ENCODE measurements at places on chromosomes 7 and 10. TPM values are rescaled to one million over a fixed set of nuclear protein-coding genes. Genes with fewer than 3 reads are reported as not detected.

DNA sequence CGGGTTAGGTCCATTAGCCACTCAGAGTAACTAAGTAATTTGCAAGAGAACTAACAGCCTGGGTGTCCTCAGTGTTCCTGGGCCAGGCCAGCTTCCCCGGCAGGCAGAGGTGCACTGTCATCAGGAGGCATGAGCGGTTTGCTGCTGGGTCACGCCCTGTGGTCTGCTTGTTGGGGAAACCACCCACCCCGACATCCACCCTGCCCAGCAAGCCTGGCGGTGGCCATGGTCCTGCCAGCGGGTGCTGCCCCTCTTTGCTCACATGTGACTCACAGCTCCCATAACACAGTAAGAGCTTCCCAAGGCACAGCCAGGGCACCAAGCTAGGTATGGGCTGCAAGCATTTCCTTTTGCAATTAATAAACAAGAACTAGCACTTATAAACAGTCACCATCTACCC lies 75.9 kb downstream of the RGS10 start:
- DNase-seq = no peak
- no peak overlapping the region for H3K4me3 ChIP-seq
- H3K4me1 ChIP-seq = no peaks in the 10 kb centered on the region

DNA sequence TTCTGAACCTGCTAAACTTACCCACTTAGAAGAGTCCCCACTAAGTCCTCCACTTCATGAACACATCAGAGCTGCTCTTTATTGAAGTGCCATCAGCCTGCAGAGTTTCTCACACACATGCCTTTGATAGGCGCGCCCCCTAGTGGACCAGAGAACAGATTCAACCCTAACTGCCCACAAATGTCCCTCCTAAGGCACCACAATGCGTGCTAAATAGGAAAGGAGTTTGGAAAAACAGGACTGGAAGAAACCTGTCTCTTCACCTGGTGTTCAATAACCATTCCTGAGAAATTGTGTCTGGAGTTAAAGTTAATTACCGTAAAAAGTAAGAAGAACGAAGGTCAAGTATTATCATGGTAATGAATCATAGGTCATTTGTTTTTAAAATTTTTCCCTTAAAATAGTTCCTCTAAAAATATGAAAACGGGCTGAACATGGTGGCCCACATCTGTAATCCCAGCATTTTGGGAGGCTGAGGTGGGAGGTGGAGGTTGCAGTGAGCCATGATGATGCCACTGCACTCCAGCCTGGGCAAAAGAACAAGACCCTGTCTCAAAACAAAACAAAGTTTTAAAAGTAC lies 249.7 kb downstream of the ELMO1 start:
- H3K27me3 ChIP-seq = no peaks in the 10 kb centered on the region
- no peaks in the 10 kb centered on the region for H3K36me3 ChIP-seq
- H3K4me3 ChIP-seq = no peak overlapping the region
- peaks cover 3% of the 10 kb centered on the region for H3K4me1 ChIP-seq
- peak; percentile 85 for DNase-seq

- no peak for DNase-seq
- peak overlapping the region; percentile 5 for H3K27ac ChIP-seq
- no peaks in the 10 kb centered on the region for H3K36me3 ChIP-seq
- peak overlapping the region; percentile 41 for H3K4me3 ChIP-seq
- H3K4me1 ChIP-seq = no peaks in the 10 kb centered on the region
These were observed 39.6 kb downstream of the TET1 start for GRCh38 chr10:68599771-68600040.

SFMBT2 gene
- total RNA-seq = 2.3 TPM

DNA sequence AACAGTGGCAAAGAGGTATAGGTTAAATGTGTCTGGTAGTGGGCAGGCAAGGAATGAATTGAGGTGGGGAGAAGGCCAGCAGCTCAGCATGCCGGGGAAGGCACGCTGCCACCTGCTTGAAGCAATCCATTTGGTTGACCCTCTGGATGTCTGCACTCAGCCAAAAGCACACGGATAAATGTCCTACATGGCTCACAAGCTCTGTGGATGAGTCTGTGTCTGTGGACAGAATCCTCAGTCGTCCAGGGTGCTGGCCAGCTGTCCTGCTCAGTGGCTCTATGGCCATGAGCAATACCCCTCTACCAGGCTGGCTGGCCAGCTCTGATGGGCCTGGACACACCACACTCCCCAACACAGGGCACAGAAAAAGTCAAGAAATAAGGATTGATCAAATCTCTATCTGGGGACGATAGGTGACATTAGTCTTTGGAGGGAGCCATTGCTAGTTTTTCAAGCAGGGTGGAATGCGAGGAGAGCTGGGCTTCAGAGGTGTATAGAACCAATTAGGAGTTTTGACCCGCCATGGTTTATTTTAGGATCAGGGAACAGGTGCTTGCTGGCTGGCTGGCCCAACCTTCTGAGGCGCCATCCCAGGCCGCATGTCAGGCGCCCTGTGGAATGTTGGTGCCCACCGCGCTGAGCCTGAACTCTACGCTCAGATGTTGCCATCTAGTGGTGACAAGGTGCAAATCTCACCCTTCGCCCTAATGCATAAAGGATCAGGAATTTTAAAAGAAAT lies 493.4 kb downstream of the TNS3 start:
- H3K36me3 ChIP-seq = no peaks in the 10 kb centered on the region
- H3K27me3 ChIP-seq = no peaks in the 10 kb centered on the region
- no peak overlapping the region for H3K27ac ChIP-seq
- peak; percentile 37 for DNase-seq
- no peak overlapping the region for H3K4me3 ChIP-seq

- H3K4me3 ChIP-seq = no peak overlapping the region
- no peak overlapping the region for H3K27ac ChIP-seq
- DNase-seq = no peak
- no peaks in the 10 kb centered on the region for H3K36me3 ChIP-seq
- no peaks in the 10 kb centered on the region for H3K4me1 ChIP-seq
These were observed 125.3 kb downstream of the CHN2 start for GRCh38 chr7:29319719-29320521.

GRCh38 chr10:8049865-8050555 lies 4.5 kb upstream of the GATA3 start:
- peak overlapping the region; percentile 30 for H3K4me3 ChIP-seq
- DNase-seq = no peak
- H3K4me1 ChIP-seq = peaks cover 23% of the 10 kb centered on the region
- H3K27me3 ChIP-seq = peaks cover 95% of the 10 kb centered on the region
- no peaks in the 10 kb centered on the region for H3K36me3 ChIP-seq

DNA sequence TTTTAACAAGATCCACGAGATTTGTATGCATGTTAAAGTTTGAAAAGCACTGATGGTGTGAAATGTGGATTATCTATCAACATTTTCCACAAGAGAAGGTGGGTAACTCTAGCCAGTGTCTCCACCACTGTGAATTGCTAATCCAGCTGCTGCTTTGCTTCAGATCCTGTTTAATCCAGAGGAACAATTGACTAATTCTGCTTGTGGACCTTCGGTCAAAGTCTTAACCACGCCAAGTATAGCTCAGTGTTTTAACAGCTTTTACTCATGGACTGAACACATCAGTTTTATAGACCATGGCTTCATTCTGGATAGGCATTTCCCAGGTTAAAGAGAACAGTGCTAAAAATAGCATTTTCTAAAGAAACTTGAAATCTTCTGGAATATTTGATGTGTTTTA lies 23.5 kb downstream of the ADK start:
- H3K4me1 ChIP-seq = peaks cover 3% of the 10 kb centered on the region
- no peaks in the 10 kb centered on the region for H3K36me3 ChIP-seq
- DNase-seq = no peak
- no peak overlapping the region for H3K27ac ChIP-seq
- H3K4me3 ChIP-seq = no peak overlapping the region
- no peaks in the 10 kb centered on the region for H3K27me3 ChIP-seq

GRCh38 chr7:100126239-100126930 lies 382 bp upstream of the MBLAC1 start:
- no peak for DNase-seq
- no peaks in the 10 kb centered on the region for H3K27me3 ChIP-seq
- H3K36me3 ChIP-seq = no peaks in the 10 kb centered on the region
- peaks cover 17% of the 10 kb centered on the region for H3K4me1 ChIP-seq
- H3K4me3 ChIP-seq = peak overlapping the region; percentile 88
- peak overlapping the region; percentile 100 for H3K27ac ChIP-seq

UCMA gene
- total RNA-seq = not detected

TACC2 gene
- total RNA-seq = 90.0 TPM

- DNase-seq = no peak
- H3K4me3 ChIP-seq = no peak overlapping the region
- no peaks in the 10 kb centered on the region for H3K36me3 ChIP-seq
- no peaks in the 10 kb centered on the region for H3K4me1 ChIP-seq
These were observed 44.5 kb downstream of the HHEX start for GRCh38 chr10:92734301-92734700.

KIAA1217 gene
- total RNA-seq = 61.2 TPM

DNA sequence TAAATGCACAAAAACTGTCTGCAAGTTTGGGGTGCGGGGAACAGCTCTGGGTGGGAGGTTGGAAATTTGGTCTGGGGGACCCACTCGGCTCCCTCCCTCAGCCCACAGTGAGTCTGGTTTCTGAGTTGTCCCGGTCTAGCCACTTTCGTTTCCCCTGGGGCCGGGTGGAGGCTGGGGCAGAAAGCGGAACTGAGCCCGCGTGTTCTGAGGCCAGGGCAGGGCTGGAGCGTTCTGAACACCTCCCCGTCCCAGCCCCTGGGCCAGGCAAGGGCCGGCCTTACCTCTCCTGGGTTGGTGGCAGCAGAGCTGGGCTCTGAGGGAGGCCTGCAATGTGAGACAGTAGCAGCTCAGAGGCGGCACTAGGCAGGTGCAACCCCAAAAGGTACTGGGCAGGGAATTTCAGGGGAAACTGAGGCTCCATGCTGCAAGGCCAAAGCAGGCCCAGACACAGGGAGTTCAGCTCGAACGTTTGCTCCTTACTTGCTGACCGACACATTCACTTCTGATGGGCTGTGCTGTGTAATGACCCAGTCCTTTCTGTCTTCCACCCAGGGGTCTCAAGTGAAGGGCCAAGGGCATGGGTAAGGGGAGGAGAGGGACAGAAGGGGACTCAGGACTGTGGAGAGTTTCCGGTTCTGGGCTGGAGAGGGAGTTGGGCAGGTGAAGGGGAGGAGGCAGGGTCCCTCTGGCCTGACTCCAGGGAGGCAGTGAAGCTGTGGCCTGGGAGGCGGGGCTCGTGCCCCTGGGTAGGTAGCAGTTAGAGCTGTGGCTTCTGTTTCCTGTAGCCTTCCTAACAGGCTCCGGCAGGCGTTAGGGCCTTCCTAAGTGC lies 3.0 kb downstream of the IRF5 start:
- DNase-seq = peak; percentile 54
- no peaks in the 10 kb centered on the region for H3K36me3 ChIP-seq
- H3K27me3 ChIP-seq = no peaks in the 10 kb centered on the region
- H3K4me1 ChIP-seq = peaks cover 3% of the 10 kb centered on the region

GRCh38 chr10:78811174-78811573 lies 257.6 kb upstream of the ZMIZ1 start:
- no peaks in the 10 kb centered on the region for H3K4me1 ChIP-seq
- no peak for DNase-seq
- no peak overlapping the region for H3K27ac ChIP-seq

DNA sequence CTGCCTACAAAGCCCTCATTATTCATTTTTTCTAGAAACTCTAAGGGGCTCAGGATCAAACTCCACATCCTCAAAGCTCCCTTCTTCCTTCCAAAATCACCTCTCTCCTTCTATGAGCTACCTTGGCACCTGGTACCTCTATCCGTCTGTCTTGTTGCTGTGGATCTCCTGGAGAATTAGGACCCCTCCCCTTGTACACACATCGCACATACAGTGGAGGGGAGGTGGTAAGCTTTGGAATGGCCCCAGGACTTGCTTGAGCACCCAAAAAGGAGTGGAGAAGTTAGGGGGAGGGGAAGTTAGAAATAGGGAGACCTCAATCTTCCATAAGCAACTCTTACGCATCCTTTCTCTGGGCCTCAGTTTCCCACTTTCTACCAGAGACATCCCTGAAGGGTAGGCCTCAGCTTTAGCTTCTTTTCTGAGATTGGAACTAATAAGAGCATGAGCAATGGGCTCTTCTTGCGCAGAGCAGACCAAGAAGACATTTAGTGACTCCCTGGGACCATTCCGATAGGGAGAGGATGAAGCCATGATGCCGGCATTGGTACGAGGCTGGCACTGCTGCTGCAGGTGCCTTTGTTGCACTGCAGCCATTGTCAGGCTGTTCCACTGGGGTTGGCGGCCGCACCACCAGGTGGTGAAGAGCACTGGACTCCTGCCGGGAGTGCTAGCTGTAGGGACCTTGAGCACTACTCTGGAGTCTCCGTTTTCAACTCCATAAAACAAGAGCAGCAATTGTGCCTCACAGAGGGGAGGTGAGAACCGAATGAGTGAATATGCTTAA lies 4.5 kb downstream of the CYP26C1 start:
- no peak overlapping the region for H3K27ac ChIP-seq
- no peaks in the 10 kb centered on the region for H3K36me3 ChIP-seq
- no peak overlapping the region for H3K4me3 ChIP-seq
- peaks cover 13% of the 10 kb centered on the region for H3K4me1 ChIP-seq
- H3K27me3 ChIP-seq = peaks cover 84% of the 10 kb centered on the region

DNA sequence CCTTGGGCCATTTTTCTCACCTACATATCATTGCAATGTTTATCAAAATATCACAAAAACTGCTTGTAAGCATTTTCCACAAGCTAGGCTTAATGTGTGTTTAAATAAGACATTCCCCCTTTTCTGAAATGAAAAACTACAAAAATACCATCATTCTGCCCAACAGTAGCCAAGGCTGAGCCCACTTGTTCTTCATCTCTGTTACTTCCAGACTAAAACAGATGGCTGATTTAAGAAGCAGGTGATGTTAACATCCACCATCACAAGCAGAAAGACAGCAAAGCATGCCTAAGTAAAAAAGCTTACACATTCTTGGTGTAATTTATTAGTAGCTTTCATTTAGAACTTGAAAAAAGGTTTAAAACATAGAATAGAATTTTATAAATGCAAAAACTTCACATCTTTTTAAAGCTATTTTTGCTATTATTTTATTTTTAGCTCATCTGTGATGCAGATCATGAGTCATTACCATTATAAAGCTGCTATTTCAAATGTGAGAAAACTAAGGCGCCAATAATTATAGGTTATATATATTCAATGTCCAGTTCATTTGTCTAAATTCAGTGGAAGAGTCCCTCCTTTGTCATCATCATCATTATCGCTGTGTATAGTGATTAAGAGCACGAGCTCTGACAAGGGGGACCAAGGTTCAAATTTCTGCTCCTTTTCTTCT lies 109.4 kb downstream of the RELN start:
- no peak for DNase-seq
- no peaks in the 10 kb centered on the region for H3K27me3 ChIP-seq
- H3K27ac ChIP-seq = no peak overlapping the region

GRCh38 chr10:133177380-133178157 lies 17.6 kb downstream of the KNDC1 start:
- no peak overlapping the region for H3K27ac ChIP-seq
- H3K27me3 ChIP-seq = no peaks in the 10 kb centered on the region
- no peaks in the 10 kb centered on the region for H3K4me1 ChIP-seq
- no peak for DNase-seq
- no peaks in the 10 kb centered on the region for H3K36me3 ChIP-seq
- H3K4me3 ChIP-seq = no peak overlapping the region

CREB5 gene
- total RNA-seq = 0.54 TPM

AOAH gene
- 46.1 TPM for total RNA-seq

- no peak for DNase-seq
- no peaks in the 10 kb centered on the region for H3K36me3 ChIP-seq
- H3K27me3 ChIP-seq = no peaks in the 10 kb centered on the region
These were observed 879.5 kb downstream of the SORCS1 start for GRCh38 chr10:106284802-106285587.

C10orf105 gene
- not detected for total RNA-seq

CPA5 gene
- not detected for total RNA-seq

- no peaks in the 10 kb centered on the region for H3K27me3 ChIP-seq
- no peaks in the 10 kb centered on the region for H3K4me1 ChIP-seq
- H3K36me3 ChIP-seq = no peaks in the 10 kb centered on the region
- no peak for DNase-seq
- no peak overlapping the region for H3K27ac ChIP-seq
These were observed 10.1 kb downstream of the PURB start for GRCh38 chr7:44875241-44875640.

SPDYE16 gene
- not detected for total RNA-seq

All from colonic mucosa (tissue), 4 donors.